ENCODE measurements at places on chromosomes 6 and 20.

- peak; percentile 18 for DNase-seq
Observed at GRCh38 chr20:46430921-46431712, 24.7 kb upstream of the ELMO2 start.

GRCh38 chr6:81088145-81088544 is 664.3 kb downstream of the TENT5A start:
- no peak for DNase-seq

DNA sequence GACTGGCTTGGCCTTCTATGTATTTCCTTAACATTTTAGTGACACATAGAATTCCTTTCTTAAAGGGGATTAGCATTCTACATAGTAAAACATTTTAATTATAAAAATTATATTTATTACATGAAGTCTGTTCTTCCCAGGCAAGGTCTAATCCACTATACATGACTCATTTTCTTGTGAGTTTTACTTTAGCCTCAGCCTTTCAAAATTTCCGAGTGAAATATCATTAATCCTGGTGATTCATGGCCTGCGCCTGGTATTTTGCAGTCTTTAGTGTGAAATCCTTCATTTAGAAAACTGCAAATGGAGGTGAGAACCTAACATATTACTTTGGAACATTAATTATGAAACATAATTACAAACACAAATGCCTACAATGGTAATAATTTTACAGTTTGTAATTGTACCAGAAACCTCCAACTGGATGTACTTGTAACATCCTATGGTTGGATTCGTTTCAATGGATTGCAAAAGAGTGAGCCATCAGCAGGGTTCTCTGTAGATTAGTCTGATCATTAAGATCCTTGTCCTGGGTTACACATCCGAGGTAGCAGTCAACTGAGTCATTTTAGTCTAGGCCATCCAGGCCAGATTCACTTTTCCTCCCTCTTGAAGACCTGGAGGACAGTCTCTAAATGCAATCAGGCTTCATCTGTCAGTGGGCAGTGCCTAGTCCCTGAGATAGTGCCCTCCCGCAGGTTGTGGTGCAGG is 272.0 kb downstream of the PACRG start:
- no peak for DNase-seq

- no peak for DNase-seq
Observed at GRCh38 chr6:90605749-90606340, 19.0 kb upstream of the MAP3K7 start.

- no peak for DNase-seq
Observed at GRCh38 chr6:130858498-130859160, 31.4 kb downstream of the SMLR1 start.

DNA sequence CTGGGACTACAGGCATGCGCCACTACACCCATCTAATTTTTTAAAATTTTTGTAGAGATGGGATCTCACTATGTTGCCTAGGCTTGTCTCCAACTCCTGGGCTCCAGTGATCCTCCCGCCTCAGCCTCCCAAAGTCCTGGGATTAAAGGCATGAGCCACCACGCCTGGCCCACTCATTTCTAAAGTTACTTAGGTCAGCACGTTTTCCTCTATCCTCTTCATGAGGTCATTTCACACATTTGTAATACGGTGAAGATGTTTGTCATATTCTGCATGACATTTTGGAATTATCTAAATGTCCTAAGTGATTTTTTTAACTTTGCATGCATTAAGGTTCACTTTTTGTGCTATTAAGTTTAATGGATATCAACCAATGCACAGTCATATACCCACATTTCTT is 11.9 kb upstream of the SOX12 start:
- no peak for DNase-seq

GRCh38 chr6:13188306-13188705 is 140.0 kb downstream of the TBC1D7 start:
- peak; percentile 47 for DNase-seq

GRCh38 chr6:159203304-159204005 is 34.3 kb downstream of the FNDC1 start:
- DNase-seq, result no peak

DNA sequence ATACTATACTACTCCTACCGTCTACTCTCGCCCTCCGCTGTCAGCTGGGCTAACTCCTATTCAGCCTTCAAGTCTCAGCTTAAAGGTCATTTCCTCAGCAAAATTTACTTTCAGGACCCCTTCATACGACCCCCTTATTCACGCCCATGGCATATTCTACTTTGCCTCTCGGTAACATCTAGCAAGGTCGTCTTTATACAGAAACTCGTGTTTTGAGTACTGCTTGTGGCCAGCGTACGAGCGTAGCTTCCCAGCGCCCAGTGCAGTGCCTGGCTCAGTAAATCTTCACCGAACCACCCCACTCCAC is 546 bp downstream of the CRNKL1 start:
- no peak for DNase-seq
